ENCODE measurements at places on chromosomes 5 and 9. TPM values are rescaled to one million over a fixed set of nuclear protein-coding genes. Genes with fewer than 3 reads are reported as not detected.

ZNF622 gene
- 47.1 TPM for total RNA-seq

CERCAM gene
- 39.5 TPM for total RNA-seq

MARCOL gene
- not detected for total RNA-seq

CTXN3 gene
- not detected for total RNA-seq

BTNL8 gene
- total RNA-seq: not detected

ARL14EPL gene
- total RNA-seq: not detected

PAEP gene
- total RNA-seq: not detected

FAM169A gene
- 3.1 TPM for total RNA-seq

IFNE gene
- total RNA-seq: 2.1 TPM

FGFR4 gene
- 25.5 TPM for total RNA-seq

CDH6 gene
- 0.07 TPM for total RNA-seq

HMGXB3 gene
- 33.3 TPM for total RNA-seq

SPINK13 gene
- total RNA-seq: not detected

IFNA2 gene
- total RNA-seq: not detected

HTR1A gene
- not detected for total RNA-seq

COL15A1 gene
- 0.29 TPM for total RNA-seq

SLC4A9 gene
- total RNA-seq: not detected

ABCA1 gene
- total RNA-seq: 5.0 TPM

CCNO gene
- total RNA-seq: 7.5 TPM

GABRA1 gene
- total RNA-seq: not detected

RLN2 gene
- total RNA-seq: 0.21 TPM

SPATA31D4 gene
- total RNA-seq: not detected

TRUB2 gene
- 50.2 TPM for total RNA-seq

SHC3 gene
- 0.39 TPM for total RNA-seq

OTULINL gene
- total RNA-seq: 13.5 TPM

BNC2 gene
- 4.9 TPM for total RNA-seq

IFNB1 gene
- not detected for total RNA-seq

Data from A549 treated with ZK216348 at 1 μM for 4 hours (cell line).